ENCODE measurements at places on chromosomes 11 and 22. TPM values are rescaled to one million over a fixed set of nuclear protein-coding genes. Genes with fewer than 3 reads are reported as not detected.

Gene OR51B4
- polyA plus RNA-seq = not detected

Gene MFRP
- not detected for polyA plus RNA-seq

Gene CCDC15
- polyA plus RNA-seq = 1.3 TPM

Gene SMCO4
- polyA plus RNA-seq = 11.9 TPM

Gene SYCE3
- polyA plus RNA-seq = not detected

Gene EPS8L2
- 44.4 TPM for polyA plus RNA-seq

Gene TMEM45B
- polyA plus RNA-seq = not detected

Gene LRRC55
- polyA plus RNA-seq = not detected

Gene RPUSD4
- 18.9 TPM for polyA plus RNA-seq

Gene NRIP3
- polyA plus RNA-seq = 4.7 TPM

Gene SPON1
- not detected for polyA plus RNA-seq

Gene TPH1
- polyA plus RNA-seq = 0.04 TPM

Gene NUP50
- polyA plus RNA-seq = 12.4 TPM

Gene MIOX
- 0.16 TPM for polyA plus RNA-seq

Gene PHETA2
- polyA plus RNA-seq = 27.4 TPM

Gene ENTHD1
- not detected for polyA plus RNA-seq

Gene OR4D11
- not detected for polyA plus RNA-seq

Gene OR8K1
- not detected for polyA plus RNA-seq

Gene HTR3A
- polyA plus RNA-seq = not detected

Gene LDLRAD3
- polyA plus RNA-seq = 4.0 TPM

Gene OR8D2
- not detected for polyA plus RNA-seq

Gene SLC22A8
- polyA plus RNA-seq = not detected

Gene TPP1
- polyA plus RNA-seq = 77.6 TPM

Gene OR8G1
- polyA plus RNA-seq = not detected

Gene SIAE
- 42.1 TPM for polyA plus RNA-seq

Gene SPINDOC
- polyA plus RNA-seq = 24.4 TPM

Gene KCTD14
- polyA plus RNA-seq = 2.1 TPM

Gene SPI1
- not detected for polyA plus RNA-seq

Gene MPEG1
- polyA plus RNA-seq = not detected

Gene SPDYC
- polyA plus RNA-seq = not detected

Gene OR4D6
- polyA plus RNA-seq = not detected

Gene CTSW
- 0.21 TPM for polyA plus RNA-seq

Gene VPREB1
- polyA plus RNA-seq = not detected

Gene KRTAP5-9
- polyA plus RNA-seq = 0.09 TPM

Gene DEFB131B
- not detected for polyA plus RNA-seq

Gene DDIAS
- 4.4 TPM for polyA plus RNA-seq

Gene CCDC73
- not detected for polyA plus RNA-seq

Gene DNAJB7
- not detected for polyA plus RNA-seq

Gene TPBGL
- not detected for polyA plus RNA-seq

Data from BJ (cell line).